ENCODE measurements at places on chromosomes 5 and 9. TPM values are rescaled to one million over a fixed set of nuclear protein-coding genes. Genes with fewer than 3 reads are reported as not detected.

ZDHHC21 gene
- 14.2 TPM for total RNA-seq

CDO1 gene
- 0.18 TPM for total RNA-seq

CLK4 gene
- 21.9 TPM for total RNA-seq

DND1 gene
- 3.5 TPM for total RNA-seq

ARHGAP26 gene
- 13.6 TPM for total RNA-seq

MYOZ3 gene
- total RNA-seq: 0.09 TPM

PTGR1 gene
- 1.8 TPM for total RNA-seq

CERT1 gene
- 38.6 TPM for total RNA-seq

NMUR2 gene
- not detected for total RNA-seq

KIF4B gene
- total RNA-seq: 0.07 TPM

TRIM36 gene
- not detected for total RNA-seq

INSL4 gene
- not detected for total RNA-seq

PROB1 gene
- total RNA-seq: 8.3 TPM

PCDHA9 gene
- total RNA-seq: not detected

HRH2 gene
- total RNA-seq: 34.3 TPM

HSD17B3 gene
- total RNA-seq: not detected

SPINK13 gene
- total RNA-seq: not detected

RMI1 gene
- total RNA-seq: 26.1 TPM
